ENCODE measurements at places on chromosomes 4 and X.

DNA sequence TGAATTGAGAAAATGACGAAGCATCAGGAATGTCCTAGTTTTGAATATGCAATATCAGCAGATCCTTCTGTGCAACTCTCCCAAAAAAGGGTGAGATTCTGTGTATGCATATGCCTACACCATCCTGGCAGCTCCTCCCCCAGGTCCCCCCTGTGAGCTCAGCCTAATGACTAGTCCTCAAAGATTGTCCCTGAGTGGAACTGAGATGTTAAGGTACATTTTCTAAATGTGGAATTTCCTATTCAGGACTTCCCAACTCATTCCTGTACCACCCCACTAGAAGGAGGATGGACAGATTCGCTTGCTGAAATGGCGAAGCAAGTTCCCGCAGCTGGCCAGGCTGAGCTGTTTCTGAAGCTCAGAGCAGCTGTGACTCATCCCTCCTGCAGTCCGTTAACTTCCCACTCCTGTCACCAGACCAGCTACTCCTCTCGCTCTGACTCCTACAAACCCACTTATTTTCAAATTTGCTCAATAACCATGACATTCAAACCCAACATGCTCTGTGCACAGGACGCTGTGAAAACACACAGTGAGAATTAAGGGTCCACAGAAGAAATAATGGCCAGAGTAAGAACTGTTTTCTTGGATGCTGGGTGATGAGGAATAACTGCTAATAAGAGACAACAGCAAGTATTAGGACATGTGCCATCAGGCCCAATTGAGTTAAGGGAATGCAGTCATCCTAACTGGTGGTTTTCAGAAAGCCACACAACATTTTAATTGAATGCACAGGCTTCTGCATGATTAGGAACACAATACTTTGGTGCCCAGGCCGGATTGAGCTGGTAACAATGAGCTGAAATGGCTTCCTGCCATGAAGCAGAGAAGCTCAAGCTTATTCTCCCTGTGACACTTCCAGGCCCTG is 40.0 kb upstream of the IRF2 start:
- peak; percentile 88 for DNase-seq

DNA sequence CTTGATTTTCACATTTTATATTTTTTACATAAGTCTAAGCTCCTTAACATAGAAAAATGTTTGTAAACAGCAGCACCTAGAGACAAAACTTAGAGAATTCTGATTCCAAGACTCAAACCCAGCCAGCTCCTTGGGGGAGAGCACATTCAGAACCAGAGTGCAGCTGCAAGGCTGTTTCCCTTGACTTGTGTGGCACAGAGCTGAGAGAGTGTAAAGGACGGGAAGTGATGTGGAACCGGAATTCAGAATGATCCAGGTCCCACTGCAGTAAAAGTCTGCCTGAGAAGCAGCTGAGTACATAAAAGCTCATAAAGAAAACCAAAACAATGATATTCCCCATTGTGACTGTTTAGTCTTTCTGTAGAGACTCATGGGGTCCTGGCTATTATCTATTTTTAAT is 713.8 kb downstream of the RAB28 start:
- no peak for DNase-seq

DNA sequence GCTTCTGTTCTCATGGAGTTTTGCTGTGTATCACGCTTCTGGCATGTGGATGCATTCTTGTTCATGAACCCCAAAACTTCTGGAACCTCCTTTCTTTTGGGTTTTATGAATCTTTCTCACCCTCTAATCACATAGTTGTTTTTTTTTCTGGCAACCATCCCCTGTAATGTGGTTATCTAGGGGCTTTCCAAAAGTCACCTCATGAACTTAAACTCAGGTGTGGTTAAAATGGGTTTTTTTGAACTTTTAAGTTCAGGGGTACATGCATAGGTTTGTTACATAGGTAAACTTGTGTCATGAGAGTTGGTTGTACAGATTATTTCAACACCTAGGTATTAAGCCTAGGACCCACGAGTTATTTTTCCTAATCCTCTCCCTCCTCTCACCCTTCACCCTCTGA is 1099.4 kb upstream of the SLIT2 start:
- no peak for DNase-seq

- peak; percentile 50 for DNase-seq
Observed at GRCh38 chr4:95889662-95890061, 49.8 kb downstream of the PDHA2 start.

DNA sequence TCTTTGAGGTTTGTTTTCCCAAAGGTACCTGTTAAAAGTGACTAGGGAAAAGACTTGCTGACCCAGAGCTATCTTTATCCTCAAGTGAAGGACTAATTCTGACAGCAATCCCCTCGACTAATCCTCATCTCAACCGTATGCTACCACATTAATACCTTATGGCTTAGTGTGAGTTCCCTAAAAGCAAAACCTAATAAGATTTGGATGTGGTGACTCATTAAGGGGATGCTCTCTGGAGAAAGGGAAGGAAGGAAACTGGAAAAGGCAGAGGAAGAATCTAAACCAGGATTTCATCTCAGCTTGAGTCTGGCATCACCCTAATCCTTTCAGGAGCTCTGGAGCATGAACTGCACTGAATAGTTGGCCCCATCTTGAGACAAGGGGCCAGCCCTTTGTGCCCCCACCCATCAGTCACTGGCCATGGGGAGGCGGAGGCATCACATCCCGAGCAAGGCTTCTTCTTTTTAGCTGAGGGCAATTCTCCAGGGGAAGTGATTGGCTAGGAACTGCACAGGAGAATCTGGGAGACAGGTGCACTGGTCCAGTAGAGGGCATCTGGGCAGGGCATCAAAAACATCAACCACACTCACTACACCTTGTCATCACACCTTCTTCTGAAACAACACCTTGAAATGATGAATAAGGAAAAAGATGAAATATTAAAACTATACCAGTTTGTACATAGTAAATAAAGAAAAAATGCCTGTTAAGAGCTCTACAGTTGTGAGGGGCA is 6.9 kb upstream of the BBS7 start:
- no peak for DNase-seq

GRCh38 chr4:839675-840443 is 13.9 kb upstream of the CPLX1 start:
- DNase-seq = no peak

GRCh38 chrX:107724653-107725052 is 50.9 kb downstream of the TSC22D3 start:
- no peak for DNase-seq

DNA sequence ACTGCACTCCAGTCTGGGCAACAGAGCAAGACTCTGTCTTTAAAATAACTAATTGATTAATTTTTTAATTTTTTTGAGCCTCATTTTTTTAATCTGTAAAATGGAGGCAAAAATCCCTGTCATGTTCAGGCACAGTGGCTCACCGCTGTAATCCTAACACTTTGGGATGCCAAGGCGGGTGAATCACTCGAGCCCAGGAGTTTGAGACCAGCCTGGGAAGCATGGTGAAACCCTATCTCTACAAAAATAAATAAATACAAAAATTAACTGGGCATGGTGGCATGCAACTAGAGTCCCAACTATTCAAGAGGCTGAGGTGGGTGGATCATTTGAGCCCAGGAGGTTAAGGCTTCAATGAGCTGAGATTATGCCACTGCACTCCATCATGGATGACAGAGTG is 15.4 kb downstream of the AMTN start:
- DNase-seq = no peak

GRCh38 chr4:81030981-81031791 is 678 bp downstream of the BMP3 start:
- no peak for DNase-seq

DNA sequence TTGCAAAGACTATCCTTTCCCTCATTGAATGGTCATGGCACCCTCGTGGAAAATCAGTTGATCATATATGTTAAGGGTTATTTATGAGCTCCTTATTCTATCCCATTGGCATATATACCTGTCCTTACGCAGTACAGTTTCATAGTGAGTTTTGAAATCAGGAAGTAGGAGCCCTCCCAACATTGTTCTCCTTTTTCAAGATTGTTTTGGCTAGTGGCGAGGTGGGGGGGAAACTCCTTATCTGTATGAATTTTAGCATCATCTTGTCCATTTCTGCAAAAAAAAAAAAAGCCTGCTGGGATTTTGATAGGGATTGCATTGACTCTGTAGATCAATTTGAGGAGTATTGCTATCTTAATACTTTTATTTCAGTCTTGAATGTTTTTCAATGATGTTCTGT is 2.5 kb upstream of the USP9X start:
- no peak for DNase-seq

- no peak for DNase-seq
Observed at GRCh38 chrX:46665232-46666152, 91.9 kb downstream of the CHST7 start.

- peak; percentile 19 for DNase-seq
Observed at GRCh38 chr4:2535376-2536192, 863 bp upstream of the FAM193A start.

DNA sequence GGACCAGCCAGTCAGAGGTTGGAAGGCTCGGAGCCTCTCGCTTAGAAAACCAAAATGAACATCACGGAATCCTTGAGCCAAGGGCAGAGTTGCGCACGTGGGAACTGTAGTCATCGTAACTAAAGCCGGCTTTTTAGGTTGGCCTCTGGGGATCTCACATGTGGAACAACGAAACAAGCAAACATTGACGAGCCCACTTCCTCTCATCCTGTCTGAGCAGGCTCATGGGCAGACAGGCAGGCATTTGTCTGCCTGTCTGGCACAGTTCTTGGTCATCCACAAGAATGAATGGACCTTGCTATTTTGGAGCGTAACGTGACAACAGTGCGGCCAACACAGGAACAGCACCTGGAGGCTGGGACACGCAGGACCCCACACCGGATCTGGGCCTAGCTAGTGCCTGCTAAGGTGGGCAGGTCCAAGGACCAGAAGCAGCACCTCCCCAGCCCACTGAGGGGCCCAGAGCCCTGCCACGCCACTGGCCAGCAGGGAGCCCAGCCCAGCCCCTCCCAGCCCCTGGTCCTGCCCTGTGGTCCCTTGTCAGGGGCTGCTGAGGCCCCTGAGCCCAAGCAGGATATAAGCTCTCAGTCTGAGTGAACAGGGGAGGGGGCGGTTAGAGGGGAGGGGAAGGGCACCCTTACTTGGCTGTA is 9.2 kb upstream of the TREX2 start:
- no peak for DNase-seq

DNA sequence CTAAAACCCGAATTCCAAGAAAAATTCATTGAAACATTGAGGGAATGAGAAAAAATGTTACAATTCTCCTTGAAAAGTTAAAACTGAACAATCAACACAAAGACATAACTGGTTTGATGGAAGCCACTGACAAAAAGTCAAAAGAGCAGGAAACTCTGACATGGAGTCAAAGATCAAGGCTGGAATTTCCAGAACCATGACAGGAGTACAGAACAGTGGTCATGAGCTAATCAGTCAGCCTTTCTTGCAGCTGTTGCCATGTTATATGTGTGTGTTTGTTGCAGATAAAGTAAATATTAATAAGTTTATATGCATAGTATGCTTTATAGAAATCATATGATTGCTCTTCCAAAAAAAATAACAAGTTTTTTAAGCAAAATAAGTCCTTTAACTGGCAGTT is 184.7 kb upstream of the HCCS start:
- DNase-seq = peak; percentile 21

GRCh38 chr4:183200453-183200852 is 101.4 kb downstream of the WWC2 start:
- peak; percentile 97 for DNase-seq

- no peak for DNase-seq
Observed at GRCh38 chrX:14738643-14739042, 134.2 kb downstream of the FANCB start.

DNA sequence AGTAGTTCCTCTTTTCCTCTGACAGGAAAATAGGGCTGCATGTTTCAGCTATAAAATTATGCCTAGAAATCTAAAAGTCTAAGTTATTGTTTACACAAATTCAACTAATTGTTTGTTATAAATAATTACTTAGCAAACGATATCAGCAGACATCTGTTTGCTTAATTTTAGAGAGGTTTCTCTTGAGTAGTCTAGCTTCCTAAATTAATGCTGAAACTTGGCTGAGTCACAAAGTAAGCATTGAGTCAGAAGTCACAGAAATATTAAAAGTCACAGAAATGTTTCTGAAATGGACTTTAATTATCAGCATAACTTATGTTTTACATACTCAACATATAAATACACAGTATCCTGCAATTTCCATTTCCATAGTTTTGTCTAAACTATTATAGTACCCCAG is 1044.0 kb downstream of the CCSER1 start:
- DNase-seq = peak; percentile 3

DNA sequence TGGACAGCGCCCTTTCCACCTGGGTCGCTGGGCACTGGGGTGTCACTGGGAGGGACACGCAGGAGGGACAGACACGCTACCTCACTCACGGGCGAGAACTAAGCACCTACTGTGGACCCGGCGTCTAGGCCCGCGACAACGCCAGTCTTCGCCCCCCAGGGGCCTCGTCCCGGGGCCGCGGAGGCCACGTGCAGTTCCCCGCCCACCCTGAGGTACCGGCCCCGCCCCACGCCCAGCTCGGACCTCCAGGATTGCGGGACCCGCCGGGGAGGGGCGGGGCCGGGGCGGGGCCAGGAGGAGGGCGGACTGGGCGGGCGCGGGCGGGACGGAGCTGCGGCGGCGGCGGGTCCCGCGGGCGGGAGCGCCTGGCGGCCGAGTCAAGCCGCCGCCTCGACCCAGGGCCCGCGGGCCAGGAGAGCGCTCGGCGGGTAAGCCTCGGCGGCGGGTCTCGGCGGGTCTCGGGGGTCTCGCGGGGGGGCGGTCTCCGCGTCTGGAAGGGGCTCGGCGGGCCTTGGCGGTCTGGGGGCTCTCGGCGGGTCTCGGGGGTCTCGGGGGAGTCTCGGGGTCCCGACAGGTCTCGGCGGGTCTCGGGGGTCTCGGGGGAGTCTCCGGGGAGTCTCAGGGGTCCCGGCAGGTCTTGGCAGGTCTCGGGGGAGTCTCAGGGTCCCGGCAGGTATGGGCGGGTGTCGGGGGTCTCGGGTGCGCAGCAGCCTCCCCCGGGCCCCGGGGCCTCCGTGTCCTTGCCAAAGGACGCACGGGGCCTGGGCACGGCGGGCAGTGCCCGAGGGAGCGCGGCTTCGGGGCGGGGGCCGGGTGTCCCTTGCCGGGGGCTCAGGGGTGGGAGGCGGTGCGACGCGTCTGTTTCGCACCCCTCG is at the start of gene SH3BP2:
Gene SH3BP2, plus strand, starts transcription at position 375 of the 875 bp plus-strand sequence. CDS start 27,533 bp downstream, outside the sequence.
- peak; percentile 67 for DNase-seq

DNA sequence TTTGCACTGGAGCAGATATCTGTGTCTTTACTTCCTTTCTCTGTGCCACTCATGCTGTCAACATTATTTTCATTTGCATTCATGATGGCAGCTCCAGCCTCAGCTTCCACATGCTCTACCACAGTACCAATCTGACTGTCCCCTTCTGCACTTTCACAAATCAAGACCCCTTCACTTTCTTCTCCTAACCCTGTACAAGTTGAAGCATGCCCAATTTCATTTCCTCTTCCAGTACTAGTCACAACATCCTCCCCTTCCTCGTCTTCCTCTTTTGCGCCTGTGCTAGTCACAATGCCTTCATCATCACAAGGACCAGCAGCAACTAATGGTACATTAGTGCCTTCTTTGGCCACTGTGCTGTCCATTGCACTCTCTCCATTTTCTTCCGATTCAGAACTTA is 26.5 kb downstream of the BOD1L1 start:
- no peak for DNase-seq

GRCh38 chrX:69968950-69969349 is 80.8 kb downstream of the AWAT2 start:
- DNase-seq = peak; percentile 14

- no peak for DNase-seq
Observed at GRCh38 chr4:78625073-78625472, 73.5 kb downstream of the ANXA3 start.

- DNase-seq = no peak
Observed at GRCh38 chr4:182758273-182758672, 158.9 kb downstream of the DCTD start.
